ENCODE measurements at places on chromosomes 5 and 9.

- no peak for DNase-seq
Observed at GRCh38 chr5:1819458-1819857, 18.3 kb downstream of the NDUFS6 start.

- no peak for DNase-seq
Observed at GRCh38 chr9:94843134-94843533, 116.6 kb downstream of the AOPEP start.

DNA sequence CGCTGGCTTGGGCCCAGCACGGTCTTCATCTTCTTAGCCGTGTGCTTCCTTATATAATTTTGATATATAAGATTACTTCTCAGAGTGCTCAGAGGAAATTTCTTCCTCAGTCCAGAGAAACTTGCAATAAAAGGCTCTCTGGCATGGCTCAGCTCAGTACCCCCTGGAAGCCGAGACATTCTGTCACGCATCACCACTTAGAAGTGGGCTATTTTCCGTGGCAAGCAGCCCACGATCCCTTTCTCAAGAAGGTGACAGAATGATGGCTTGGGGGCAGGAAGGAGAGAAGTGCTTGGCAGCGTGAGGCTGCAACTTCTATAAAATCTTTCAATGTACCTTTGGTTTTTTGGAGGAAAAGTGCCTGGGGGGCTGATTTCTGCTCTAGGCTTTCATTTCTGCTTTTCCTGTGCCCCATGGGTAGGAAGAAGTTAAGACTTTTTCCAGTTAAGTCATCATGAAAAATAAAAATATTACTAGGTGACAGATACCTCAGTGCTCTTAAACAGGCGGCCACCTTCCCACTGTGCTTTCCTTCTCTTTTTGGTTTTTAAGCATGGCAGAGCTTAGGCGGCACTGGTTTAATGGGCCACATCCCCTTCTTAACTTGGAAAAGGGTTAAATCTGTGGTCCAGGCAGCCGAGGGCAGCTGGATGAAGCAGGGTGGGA, 104.6 kb downstream of the MVB12B start:
- DNase-seq, result no peak

DNA sequence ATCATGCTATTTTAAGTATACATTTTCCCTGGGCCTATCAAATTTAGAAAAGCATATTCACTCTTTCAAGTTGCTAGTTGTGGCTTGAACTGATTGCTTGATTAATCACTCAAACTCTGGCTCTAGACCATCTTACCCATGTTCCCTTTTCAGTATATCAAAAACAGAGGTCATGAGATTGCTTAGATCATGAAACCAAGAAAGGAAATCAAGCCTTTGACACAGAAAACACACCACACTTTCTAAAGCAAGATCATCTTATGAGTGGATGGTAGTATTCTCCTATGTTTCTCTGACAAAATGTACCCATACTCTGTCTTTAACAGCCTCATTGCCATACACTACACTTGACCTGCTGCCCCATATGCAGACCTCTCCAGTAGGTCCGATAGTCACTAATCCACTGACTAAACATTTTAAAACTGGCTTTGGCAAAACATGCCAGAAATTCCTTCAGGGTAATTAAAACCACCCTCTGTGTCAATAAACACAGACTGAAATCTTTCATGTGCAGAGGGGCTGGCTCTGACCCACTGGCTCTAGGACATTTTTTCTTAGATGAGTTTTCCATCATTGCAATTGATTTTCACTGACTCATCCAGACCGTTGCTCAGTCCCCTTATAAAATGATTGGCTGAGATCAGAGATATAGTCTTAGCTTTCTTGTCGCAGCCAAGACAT, 18.2 kb downstream of the PPP2R2B start:
- DNase-seq, result no peak

GRCh38 chr5:113167985-113168384, 191.4 kb downstream of the DCP2 start:
- no peak for DNase-seq

DNA sequence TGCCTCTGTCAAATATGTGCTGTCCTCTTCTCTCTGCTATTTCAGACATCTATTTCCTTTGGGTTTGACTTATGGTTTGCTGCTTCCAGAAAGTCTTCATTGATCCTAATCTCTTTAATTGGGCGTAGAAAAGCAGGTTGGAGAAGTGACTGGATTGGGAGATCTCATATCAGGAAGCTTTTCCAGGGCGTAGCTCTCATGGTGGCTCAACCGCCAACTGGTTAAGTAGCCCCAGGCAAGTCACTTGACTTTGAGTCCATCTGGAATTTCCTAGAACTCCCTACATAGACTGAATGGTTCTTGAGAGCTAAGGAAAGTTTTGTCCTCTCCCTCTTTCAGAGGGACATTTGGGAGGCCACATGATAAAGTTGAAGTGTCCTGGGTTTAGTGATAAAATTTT, 192.3 kb upstream of the GLRA1 start:
- DNase-seq, result no peak

DNA sequence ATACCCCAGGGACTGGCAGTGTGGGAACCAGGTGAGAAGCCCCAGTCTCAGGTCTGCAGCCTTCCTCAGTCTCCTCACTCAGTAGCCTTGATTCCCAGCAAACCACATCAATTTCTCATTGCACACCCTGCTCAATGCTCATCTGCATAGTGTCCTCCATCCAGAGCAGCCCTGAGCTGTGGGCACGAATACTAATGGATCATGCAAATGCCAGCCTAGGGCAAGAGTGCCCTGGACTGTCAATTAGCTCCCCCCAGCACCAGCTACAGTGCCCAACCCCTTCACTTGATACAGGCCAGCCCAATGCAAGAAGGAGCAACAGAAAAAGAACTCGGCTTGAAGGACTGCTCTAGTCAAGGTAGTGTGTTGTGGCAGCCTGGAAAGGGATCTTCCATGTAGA, 9.8 kb upstream of the KCNIP1 start:
- no peak for DNase-seq

- no peak for DNase-seq
Observed at GRCh38 chr5:178371362-178372111, 138.9 kb upstream of the PHYKPL start.

DNA sequence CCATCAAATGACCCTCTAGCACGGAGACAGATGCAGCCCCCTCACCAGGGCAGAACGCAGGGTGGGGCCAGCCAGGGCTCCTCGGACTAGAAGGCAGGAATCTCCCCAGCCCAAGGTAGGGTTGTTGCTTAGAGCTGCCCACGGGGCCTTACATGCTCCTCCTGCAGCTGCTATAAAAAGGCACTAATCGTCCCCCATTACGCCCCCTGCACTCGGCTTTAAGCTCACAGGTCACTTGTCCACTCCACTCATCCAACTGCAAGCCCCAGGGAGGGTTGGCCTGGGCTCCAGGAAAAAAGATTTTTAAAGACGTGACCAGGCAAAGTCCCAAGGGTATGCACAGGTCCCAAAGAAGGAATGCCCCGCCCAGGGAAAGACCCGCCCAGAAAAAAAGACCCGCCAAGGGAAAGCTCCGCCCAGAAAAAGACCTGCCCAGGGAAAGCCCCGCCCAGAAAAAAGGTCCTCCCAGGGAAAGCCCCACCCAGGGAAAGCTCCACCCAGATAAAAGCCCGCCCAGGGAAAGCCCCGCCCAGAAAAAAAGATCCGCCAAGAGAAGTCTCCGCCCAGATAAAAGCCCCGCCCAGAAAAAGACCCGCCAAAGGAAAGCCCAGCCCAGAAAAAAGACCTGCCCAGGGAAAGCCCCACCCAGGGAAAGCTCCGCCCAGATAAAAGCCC, 11.1 kb downstream of the GRIN1 start:
- DNase-seq, result no peak

DNA sequence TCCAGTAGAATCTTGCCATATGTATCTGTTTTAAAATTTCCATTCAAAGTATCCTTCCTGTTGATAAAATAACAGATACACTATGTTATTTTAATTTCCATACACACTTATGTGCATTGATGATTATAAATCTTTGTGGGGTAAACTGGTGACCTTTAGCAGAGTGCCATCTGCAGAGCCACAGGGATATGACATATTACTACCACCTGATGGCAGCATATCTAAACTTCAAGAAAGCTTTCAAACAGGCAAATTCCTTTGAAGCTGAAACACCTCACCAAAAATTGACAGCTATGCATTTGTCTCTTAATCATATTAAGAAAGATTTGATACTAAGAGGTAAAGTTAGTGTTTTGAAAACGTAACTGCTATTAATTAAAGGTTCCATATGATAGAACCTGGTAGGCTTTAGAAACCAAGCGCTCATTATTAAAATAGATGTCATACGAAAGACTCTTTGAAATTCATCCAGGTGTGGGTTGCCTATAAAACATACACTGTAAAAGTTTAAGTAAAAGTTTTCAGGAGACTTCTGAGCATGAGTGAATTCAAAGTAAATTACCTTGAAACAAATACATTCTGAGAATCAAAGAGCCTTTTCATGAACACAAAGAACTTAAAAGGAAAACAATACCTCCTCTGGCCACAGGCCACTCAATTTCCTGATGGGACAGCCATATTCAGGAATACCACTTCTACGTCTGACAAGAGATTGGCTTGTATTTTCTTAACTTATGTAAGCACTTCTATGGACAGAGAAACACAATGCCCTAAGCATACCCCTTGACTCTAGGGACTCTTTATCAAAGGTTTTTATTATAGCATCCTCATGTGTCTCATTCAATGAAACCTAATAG, 93.3 kb downstream of the KIAA0825 start:
- no peak for DNase-seq

DNA sequence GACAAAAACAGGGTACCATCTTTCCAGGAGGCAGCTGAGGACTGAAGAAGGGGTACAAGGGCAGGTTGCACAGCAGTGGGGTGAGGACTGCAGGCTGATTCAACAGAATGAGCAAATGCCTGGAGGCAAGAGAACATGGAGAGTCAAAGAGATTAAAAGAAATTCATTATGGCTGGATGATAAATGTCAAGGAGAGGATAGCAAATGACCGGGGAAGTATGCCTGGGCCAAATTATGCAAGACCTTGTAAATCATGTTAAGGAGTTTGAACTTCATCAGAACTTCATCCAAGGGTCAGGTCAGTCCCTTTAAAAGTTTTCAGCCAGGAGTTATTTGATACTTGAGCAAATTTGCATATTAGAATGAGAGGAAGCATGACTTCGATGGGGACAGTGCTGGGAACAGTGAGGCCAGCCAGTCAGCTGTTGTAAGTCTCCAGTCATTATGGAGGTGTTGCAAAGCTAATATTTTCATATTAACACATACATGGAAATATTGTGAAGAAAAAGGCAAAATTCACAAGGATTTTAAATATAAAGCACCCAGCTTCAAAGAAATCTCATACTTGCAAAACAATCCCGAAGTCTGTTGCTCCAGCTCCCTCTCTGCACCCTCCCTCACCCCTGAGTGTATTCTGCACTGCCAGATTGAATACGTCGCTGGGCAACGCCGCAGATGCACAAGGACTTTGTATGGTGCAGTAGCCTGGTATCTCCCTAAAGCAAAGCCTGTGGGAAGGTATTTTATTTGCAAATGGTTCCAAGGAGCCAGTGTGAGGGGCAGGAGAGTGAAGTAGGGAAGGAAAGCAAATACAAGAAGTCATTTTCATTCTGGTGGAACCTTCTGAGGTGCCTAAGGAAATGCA, 509.8 kb upstream of the TLE4 start:
- DNase-seq, result no peak

- no peak for DNase-seq
Observed at GRCh38 chr5:139796061-139796806, 626 bp downstream of the PSD2 start.

- DNase-seq, result no peak
Observed at GRCh38 chr5:171855798-171856763, 70.5 kb downstream of the SMIM23 start.

DNA sequence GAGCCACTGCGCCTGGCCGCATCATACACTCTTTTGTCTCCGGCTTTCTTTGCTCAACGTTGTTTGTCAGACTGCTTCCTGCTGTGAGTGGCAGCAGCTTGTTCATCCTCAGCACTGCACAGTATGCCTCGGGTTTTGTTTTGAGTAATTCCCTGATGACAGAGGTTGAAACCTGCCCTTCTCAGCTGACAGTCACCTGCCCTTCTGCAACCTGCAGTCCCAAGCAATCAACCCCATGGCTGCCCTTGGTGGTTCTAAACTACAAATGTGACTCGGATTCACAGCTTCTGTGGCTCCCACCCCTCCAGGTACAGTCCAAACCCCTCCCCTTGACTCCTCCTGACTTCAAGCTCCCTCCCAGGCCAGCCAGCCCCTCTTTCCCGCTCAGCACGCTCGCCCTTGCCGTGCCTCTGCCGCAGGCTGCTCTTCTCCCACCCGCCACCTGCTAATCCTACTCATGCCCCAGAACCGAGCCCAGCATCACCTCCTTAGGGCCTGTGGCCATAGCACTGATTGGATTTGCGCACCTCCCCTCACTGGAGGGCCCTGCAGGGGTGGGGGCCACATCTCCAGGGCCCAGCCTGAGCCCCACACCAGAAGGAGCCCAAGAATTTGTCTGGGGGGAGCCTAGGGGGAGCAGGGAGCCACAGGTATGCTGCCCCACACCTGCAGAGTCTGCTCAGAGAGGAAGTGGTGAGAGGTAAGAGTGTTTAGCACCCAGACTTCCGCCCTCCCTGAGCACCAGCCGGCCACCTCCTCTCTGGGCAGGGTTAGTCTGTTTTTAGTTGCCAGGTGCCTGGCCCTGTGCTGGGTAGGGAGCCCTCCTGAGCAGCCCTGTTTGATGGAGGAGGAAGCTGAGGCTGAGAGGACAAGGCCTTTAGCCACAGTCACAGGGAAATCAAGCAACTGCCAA, 10.1 kb downstream of the EEIG1 start:
- DNase-seq, result peak; percentile 81

GRCh38 chr9:36471359-36471758, 71.3 kb upstream of the RNF38 start:
- no peak for DNase-seq

DNA sequence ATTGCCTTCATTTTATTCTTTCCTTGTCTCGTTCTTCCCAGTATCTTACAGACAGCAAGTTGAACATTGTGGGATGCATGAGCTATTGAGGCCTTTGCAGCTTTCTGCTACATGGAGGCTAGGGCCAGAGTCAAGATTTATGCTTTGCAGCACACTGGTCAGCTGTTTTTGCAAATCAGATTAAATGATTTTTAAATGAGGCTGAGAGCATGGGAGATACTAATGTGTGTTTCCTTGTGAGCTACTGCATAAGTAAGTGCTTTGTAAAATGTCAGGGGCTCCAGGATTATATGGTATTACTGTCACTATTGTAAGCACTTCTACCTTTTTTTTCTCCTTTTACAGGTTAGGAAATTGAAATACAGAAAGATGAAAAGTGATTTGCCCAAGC, 111.0 kb upstream of the CDKN2B start:
- no peak for DNase-seq

Data from activated T-cell treated with anti-CD3 and anti-CD28 coated beads, Interleukin-2, amount 50 U/mL, for 48 hours (primary cell).